Fibroblast of pulmonary artery (primary cell): ENCODE measurements at places on chromosomes 16 and 17.

DNA sequence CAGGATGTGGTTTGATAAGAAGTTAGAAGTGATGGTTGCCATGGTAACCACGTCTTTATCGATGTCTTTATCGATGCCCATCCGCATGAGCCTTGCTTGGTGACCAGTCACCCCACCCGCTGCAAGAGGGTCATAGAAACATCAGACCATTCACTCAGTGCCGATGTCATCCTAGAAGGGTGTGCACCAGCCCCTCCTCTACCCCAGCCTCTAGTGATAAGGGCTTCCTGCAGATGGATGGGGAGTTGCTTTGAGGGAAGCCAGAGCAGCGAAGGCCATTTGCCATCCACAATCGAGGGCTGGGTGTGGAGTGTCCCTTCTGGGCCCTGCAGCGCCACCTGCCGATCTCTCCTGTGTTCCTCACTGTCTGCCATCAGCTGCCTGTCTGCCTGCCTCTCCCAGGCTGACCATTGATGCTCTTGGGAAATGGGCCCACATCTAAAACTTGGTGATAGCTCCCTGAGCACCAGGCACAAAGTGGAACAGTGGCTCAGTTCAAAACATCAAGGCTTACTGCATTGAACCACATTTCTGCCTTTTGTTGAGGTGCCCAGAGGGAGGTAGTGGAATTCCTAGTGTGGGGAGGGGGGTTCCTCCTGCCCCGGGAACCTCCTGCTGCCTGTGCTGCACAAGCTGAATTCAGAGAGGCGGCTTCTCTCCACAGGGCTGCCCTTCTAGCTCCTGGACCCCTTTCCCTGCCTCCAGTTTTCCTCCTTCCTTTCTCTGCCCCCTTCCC, 8.9 kb downstream of the CALB2 start:
- DNase-seq: peak; percentile 49

GRCh38 chr16:10296956-10297340, 88.9 kb upstream of the ATF7IP2 start:
- DNase-seq: no peak

DNA sequence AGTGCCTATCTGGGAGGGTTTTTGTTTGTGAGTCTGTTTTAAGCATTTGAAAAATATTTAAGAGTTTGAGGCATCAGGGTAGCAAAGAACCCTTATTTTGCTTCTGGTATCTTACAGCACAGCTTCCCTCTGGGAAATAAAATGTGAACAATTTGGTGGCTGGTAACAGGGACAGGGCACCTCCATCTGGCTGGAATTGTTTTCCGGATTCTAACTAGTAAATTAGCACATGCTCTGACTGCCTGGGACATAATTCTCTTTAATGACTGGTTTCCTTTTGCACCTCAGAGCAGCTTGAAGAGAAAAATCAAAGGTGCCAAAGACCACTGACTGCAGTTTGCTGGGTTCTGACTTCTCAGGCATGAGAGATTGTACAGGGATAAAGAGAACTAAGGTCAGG, 469.1 kb downstream of the GRIN2A start:
- DNase-seq: no peak

DNA sequence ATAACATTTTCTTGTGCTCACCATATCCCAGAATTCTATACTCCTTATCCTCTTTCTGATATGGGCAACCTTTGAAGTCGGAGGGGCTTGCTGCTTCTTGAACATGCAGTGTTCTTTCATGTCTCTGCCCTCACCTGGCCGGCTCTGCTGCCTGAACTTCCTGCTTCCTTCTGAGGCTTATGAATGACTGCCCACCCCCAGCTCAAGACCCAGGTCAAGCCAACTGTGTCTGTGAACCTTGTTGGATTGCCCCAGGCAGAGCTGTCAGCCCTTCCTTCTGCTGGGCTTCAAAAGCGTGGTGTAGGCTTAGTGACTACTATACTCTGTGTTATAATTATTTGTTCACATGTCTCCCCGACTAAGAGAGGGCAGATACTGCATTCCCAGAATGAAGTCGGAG, 506.5 kb downstream of the HS3ST4 start:
- DNase-seq: no peak

GRCh38 chr16:2787961-2788360, 601 bp upstream of the PRSS33 start:
- no peak for DNase-seq

DNA sequence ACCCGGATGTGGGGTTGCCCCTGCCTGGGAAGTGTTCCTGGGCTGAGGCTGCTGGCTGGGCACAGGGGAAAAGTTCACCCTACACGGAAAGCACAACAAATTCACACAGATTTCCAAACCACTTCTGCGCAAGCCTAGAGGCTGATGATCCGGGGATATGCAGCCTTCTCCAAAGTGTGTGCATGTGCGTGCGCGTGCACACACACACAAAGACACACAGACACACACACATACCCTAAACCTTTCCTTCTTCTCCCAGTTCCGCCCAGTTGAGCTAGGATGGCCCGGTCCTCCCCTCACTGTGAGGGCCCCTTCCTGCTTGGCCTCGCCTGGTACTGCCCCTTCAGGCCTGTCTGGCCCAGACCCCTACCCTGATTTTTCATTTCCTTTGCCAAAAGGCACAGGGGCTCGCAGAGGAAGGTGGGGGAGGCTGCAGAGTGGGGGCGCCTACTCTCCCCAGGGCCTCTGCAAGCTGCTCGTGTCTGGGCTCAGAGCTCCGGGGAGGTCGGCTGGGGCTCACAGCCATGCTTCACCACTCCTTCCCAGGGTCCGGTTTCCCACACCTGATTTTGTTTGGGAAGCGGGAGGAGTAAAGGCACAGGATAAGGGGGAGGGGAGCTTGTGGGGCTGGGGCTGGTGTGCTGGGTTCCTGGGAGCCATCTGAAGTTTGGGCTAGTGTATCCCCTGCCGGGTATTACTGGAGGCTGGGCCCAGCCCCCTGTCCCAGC, 144.7 kb downstream of the ENGASE start:
- no peak for DNase-seq

DNA sequence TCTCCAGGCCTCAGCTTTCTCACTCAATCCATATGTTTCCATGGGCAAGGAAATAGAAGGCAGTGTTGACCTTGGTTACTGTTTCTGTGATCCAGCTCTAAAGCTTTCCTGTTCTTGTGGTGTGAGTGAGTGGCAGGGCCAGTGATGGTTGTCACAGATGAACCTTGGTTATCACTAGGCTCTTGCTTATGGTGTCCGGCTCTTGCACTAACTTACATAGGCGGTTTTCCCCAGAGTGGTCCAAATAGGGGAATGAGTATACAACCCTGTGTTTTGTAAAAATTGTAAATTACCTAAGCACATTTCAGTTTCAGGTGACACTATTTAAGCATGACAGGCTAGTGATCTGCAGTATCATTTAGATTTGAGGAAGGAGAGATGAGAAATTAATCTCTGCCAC, 6.8 kb downstream of the MFSD11 start:
- DNase-seq: no peak

GRCh38 chr17:82593590-82594087, 54.6 kb downstream of the WDR45B start:
- no peak for DNase-seq

DNA sequence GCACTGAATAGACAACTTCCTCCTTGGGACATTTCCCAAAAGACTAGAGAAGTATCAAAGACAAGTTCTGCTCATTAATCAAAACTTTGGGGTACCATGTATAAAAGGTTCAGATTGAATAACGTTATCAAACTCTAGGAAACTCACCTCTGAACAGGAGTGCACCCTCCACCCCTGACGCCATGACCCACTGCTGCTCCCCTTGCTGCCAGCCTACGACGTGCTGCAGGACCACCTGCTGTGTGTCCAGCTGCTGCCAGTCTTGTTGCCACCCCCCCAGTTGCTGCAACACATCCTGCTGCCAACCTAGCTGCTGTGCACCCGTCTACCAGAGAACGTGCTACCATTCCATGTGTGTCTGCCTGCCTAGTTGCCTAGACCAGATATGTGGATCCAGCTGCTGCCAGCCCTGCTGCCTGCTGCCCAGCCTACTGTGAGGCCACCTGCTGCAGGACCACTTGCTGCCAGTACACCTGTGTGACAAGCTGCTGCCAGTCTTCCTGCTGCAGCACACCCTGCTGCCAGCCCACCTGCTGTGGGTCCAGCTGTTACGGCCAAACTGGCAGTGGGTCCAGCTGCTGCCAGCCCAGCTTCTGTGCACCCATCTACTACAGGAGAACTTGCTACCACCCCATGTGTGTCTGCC, 13.8 kb upstream of the KRTAP9-2 start:
- no peak for DNase-seq

DNA sequence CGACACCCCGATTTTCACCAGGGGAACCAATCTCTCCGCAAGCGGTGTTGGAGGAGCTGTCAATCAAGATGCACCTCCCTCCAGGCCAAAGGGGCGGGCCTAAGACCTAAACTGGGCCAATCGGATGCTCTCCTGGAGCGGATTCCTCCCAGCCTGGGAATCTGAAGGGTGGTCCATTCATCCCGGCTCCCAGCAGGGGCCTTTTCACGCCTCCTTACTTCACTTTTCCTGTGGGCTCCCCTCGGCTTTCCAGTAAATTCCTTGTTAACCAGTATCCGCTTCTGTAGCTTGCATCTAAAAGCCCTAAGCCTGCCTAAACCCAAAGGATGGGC, 17.1 kb downstream of the C16orf74 start:
- no peak for DNase-seq

- peak; percentile 99 for DNase-seq
These were observed 37.6 kb downstream of the RNF112 start for GRCh38 chr17:19448341-19449268.

GRCh38 chr16:68064791-68065365, 20.3 kb upstream of the NFATC3 start:
- peak; percentile 86 for DNase-seq

GRCh38 chr17:28239271-28239624, 79.8 kb upstream of the TMEM97 start:
- DNase-seq: no peak

DNA sequence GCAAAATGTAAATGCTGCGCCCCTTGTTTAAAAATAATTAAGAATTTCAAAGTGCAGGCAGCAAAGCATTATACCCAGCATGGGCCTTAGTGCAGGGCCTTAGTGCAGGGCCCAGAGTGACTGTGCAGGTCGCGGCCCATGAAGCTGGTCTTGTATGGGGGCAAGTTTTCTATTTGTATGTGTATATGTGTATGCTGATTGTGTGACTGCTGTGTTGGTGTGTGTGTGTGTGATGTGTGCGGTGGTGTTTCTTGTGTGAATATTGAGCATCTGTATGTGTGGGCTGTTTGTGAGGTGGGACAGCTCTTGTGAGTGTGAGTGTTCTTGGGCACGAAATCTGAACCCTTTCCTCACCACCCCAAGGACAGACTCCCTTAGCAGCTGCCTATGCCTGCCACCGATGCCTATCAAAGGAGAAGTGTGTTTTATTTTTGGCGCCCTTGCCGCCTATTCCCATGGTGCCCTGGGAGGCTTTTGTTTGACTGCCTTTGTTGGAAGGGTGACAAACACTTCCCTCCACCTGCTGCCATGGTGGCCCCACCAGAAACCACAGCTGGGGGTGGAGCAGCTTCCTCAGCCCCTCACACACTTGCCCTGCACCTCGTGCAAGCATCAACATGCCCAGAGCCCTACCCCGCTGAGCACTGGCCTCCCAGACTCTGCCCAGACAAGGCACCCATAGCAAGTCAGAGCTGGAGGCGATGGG, 18.0 kb downstream of the CCR7 start:
- no peak for DNase-seq

GRCh38 chr16:59527206-59527997, 793.3 kb upstream of the GOT2 start:
- peak; percentile 1 for DNase-seq
